Midbrain (tissue), 1 donor: ENCODE measurements at places on chromosomes 16 and 17.

DNA sequence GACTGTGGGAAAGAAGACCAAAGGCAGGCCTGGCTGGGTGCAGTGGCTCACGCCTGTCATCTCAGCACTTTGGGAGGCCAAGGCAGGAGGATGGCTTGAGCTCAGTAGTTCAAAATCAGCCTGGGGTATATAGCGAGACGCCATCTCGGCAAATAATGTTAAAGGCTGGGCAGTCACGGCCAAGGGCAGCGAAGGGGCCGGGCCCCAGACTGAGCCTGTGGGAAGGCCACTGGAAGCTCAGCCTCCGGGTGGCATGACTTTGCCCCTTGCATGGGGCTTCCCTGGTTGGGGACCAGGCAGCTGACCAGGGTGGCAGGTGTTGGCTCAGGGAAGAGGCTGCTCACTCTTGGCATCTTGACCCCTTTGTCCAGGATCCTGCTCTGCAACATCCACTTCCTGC lies 14.0 kb upstream of the CD300LD start:
- no peak for DNase-seq

DNA sequence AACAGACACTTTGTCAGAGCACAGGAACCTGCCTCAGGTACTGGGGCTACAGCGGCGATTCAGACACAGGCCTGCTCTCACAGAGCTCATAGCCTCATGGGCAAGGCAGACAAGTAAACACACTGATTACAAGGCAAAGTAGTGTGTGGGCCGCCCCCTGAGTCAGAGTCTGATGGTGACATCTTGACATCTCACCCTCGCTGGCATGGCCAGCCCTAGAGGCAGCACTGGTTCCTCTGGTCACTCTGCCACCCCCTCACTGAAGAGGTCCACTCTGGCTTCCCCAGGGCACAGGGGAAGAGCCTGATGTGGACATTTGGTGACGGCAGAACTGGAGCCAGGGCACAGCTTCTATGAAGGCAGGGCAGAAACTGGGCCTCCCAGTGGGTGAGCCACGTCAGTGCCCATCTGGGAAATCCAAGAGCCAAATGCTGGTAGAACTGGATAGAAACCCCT lies 32.9 kb upstream of the TOB1 start:
- DNase-seq, result no peak

GRCh38 chr17:77802811-77803220 lies 155.7 kb upstream of the TNRC6C start:
- peak; percentile 26 for DNase-seq

- DNase-seq, result no peak
Measured at GRCh38 chr17:3982113-3982512, 17.9 kb upstream of the ATP2A3 start.

GRCh38 chr16:87860553-87861299 lies 8.6 kb downstream of the SLC7A5 start:
- no peak for DNase-seq
